ENCODE measurements at places on chromosomes 4 and X.

DNA sequence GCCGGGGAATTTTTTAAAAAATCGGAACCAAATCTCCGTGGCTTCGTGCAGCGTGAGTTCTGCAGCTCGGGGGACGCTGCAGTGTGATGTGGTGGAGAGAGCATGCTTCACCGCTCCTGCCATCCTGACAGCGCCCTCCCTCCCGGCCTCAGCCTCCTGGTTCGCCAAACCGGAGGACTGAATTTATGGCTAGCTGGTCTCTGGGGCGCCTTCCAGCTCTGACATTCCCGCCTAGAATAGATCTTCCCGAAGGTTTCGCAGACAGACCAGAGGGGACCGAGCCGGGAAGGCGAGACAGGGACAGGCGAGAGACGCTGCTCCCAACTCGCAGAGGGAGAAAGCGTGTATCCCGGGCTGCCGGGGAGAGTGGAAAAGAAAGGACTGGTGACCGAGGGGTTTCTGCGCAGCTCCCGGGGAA, 25.9 kb downstream of the HOPX start:
- no peak for DNase-seq

- DNase-seq: no peak
Measured at GRCh38 chrX:1679238-1679637, 64.4 kb downstream of the ASMT start.

DNA sequence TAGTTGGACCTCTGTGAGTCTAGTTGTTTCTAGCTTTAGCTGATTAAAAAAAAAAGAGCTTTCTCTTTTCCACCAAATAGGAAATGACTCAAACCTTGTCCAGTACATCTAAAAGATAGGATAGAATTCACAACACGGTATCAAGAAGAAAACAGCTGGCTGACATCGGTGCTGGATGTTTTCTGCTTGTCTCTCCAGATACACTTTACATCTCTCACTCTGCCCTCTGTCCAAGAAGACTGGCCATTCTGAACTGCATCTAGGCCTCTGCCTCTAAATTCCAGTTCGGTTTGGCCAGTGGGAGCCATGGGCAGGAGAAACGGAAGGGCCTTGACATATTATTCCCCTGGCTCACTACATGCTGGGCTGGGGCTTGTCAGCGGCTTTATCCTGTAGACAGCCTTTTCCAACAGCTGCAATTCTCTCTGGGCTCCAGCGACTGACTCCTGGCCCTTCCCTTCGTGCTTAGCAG, 57.3 kb upstream of the SHISA3 start:
- no peak for DNase-seq

DNA sequence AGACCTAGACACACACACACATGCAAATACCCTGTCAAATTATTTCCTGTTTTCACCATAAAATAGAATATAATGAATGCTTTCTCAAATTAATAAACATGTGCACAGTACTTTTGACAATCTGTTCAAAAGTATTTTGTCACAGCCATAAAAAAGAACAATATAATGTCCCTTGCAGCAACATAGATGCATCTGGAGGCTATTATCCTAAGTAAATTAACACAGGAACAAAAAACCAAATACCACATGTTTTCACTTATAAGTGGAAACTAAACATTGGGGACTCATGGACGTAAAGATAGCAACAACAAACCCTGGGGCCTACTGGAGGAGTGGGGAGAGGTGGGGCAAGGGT, 15.5 kb downstream of the RAB40A start:
- no peak for DNase-seq

DNA sequence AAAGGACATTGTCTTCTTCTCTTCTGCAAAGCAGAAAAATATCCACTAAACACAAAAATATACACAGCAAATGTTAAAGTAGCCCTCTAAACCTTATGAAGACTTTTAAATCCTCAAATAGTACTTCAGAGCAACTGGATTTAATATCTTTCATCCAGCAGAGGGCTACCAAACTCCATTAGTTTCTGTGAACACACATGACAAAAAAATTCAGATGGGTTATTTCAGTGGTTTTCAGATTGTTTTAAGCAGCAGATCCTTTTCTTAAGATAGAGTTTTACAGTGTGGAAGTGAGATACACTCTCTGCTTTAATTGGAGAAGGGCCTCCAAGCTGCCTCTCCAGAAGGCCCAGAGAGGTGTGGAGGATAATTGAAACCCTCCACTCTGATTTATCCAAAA, 56.7 kb downstream of the ANK2 start:
- DNase-seq: no peak

DNA sequence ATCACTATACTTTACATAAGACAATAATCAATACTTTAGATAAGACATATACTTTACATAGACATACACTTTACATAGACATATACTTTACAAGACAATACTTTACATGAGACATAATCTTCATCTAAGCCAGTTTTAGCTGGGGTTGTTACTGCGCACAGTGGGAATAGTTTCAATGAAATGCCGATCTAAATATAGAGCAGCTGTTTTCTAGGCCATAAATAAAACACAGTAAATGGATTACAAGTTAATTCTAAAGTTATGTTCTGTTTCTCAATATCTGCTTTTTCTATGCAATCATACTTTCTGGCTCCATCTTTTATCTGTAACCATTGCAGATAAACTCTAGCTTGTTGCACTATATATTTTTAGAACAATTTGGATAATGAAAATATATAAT, 1470.6 kb upstream of the PABPC4L start:
- DNase-seq: no peak

Measured in activated CD4-positive, alpha-beta T cell treated with anti-CD3 and anti-CD28 coated beads, Interleukin-2, amount 50 U/mL, for 4 hours (primary cell).